Stimulated activated CD8-positive, alpha-beta memory T cell treated with anti-CD3 and anti-CD28 coated beads, Interleukin-12 subunit alpha, Interleukin-12 subunit beta, amount 100 ng/mL, for 4 hours (primary cell): ENCODE measurements at places on chromosomes 4 and X.

GRCh38 chrX:41087201-41087600 is 2.0 kb downstream of the USP9X start:
- no peak for DNase-seq

DNA sequence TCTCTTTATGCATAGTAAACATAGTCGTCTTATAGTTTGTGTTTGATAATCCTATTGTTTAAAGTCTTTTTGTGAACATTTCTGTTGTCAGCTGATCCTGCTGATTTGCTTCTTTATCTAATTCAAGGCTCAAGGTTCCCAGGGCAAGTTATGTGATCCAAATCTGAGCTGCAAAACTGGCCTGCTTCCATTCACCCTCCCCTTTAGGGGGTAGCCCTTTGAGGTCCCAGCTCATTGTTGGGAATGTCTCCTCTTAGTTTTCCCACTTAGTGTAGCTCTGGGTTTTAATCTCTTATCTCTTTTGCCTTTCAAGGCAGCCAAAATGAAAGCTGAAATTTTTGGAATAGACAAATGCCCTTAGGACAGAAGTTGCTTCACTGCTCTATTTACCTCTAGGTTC is 40.2 kb upstream of the MAGED1 start:
- DNase-seq = no peak

DNA sequence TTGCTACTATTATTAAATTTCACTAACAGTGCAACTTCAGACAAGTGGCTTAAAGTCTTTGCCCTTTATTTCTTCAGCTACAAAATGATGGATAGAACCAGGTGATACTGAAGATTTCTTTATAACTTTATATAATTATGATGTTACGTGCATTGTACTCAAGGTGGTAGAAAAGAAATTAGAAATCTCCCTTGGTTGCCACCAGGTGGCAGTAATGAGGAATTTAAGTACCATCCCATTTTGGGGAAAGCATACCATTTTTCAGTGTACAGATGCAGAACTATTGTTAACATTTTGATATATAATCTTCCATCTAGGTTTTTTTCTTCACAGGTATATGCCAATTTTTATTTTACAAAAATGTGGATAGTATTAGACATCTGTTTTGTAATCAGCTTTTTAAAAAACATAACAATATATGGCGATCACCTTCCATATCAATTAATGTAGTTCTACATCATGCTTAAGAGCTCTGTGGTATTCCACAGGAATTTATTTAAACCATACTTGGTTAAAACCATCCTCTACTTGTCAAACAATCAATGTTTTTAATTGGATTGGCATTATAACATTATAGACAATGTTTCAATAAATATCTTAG is 37.7 kb upstream of the RAB33B start:
- DNase-seq = no peak

- DNase-seq = no peak
These were observed 754.9 kb upstream of the SLIT2 start for GRCh38 chr4:19496756-19497155.

DNA sequence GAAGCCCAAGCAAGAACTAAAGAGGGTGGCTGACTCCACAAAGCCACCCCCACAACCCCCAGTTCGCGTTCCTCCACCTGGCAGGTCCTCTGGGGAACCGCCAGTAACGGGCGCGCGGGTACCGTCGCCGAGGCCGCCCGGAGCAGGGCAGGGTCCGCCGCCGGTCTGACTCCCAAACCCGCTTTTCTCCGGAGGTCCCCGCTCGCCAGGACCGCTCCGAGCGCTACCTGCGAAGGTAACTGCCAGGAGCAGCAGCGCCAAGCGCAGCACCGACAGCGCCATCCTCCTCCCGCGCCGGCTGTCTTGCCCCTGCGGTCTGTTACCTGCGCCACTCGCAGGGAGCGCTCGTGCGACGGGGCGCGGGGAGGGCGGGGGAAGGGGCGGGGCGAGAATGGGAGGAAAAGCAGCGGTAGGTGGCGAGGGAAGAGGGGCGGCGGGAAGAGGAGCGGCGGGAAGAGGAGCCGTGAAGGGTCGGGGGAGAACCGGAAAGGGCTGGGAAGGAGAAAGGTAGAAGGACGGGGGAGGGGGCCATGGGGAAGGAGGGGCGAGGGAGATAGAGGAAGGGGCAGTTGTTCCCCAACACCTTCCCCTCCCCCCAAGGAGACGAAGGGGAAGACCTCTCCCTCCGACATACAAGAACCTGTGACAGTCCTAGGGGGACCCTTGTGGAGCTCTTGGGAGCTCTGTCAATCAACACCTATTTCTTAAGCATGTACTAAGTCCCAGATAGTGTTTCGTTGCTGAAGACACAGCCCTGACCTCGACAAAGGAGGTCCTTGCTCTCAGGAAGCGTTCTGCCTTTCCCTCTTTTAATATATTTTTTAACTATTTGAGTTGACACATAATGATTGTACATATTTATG is at the start of gene SPINK2:
TSS of gene SPINK2 (minus strand) at position 321 of the 863 bp plus-strand sequence. CDS start at position 282, 39 bp downstream.
- peak; percentile 52 for DNase-seq
